ENCODE measurements at places on chromosomes 1 and 21.

GRCh38 chr1:54365398-54365797 lies 40.8 kb downstream of the SSBP3 start:
- DNase-seq, result no peak

DNA sequence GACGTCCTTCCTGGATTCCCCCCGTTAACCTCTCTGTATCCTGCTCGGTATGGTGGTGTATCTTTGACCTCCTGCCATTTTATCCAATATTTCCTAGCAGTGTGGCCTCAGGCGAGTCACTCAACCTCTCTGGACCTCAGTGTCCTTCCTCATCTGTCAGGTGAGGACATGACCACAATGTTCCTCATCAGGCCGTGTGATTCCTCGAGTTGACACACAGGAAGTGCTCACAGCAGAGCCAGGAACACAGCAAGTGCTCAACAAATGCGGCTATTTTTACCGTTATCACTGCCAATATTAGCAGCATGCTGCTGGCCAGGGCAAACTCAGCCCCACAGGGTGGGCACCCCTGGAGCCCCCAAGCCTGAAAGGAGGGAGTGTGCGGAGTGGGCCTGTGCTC lies 450.2 kb downstream of the KIF26B start:
- no peak for DNase-seq

DNA sequence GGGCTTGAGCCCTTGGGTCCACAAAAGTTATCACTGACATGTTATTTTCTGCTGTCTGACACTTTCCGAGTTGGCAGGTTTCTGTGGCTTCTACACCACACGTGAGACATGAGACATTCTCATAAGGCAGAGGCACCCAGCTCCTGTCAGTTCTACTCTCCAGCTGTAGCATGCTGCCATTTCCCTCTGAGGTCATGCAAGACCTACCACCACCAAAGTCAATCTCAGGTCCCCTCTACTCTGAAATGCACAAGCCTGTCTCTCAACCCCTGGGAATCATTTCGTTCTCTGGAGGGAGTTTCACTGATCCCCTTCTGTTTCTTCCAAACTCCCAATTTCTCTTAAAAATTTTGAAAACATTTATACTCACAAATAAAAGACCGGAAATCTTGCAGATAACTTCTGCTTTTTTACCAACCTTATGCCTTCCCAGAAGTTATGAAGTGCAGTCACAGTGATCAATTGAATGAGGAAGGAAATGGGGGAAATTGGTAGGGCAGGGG lies 39.5 kb upstream of the CR2 start:
- DNase-seq, result no peak

DNA sequence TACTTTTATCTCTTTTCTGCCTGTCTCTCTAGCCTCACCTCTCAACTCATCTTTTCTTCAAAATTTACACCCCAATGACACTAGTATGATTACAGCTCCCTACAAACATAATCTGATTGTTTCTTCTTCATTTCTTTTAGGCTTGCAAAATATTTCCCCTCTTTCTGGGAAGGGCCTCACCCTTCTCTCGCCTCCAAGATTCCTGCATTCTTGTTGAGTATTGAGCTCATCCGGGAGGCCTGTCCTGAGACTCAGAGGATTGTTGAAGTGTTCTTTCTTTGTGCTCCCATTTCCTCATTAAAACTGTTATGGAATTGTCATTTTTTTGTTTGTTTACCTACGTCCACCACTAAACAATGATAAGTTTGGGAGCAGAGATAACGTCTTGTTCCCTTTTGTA lies 99.1 kb upstream of the CHRM3 start:
- no peak for DNase-seq
